CD4-positive, alpha-beta T cell treated with Interferon alpha-2 for 1 hour (primary cell): ENCODE measurements at places on chromosomes 2 and 18.
A peak's percentile ranks its signal among the peaks of the same experiment; 100 is the strongest.

DNA sequence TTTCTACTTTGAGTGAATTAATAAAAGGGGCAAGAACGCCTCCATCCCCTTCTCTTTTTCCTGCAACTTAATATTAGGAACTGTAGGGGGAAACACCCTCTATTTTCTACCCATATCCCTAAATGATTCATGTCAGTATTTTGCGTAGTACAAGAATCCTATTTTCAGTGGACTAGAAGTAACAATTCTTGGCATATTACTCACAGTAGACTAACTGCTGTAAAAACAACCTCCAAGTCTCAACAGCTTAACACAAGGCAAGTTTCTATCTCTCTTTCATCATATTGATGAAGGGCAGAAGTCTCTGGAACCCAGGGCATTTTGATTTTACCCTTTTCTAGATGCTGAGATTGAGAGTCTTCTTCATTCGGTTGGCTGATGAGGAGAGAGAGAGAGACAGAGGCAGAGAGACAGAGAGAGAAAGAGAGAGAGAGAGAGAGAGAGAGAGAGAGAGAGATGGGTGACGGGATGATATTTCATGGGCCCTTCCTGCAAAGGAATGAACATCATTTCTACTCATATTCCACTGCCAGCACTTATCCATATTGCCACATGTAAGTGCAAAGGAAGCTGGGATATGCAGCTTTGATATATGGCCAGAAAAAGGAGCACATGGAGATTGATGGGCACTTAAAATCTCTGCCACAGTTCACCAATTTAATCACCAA, 481.6 kb downstream of the LPIN1 start:
- no peak for DNase-seq

DNA sequence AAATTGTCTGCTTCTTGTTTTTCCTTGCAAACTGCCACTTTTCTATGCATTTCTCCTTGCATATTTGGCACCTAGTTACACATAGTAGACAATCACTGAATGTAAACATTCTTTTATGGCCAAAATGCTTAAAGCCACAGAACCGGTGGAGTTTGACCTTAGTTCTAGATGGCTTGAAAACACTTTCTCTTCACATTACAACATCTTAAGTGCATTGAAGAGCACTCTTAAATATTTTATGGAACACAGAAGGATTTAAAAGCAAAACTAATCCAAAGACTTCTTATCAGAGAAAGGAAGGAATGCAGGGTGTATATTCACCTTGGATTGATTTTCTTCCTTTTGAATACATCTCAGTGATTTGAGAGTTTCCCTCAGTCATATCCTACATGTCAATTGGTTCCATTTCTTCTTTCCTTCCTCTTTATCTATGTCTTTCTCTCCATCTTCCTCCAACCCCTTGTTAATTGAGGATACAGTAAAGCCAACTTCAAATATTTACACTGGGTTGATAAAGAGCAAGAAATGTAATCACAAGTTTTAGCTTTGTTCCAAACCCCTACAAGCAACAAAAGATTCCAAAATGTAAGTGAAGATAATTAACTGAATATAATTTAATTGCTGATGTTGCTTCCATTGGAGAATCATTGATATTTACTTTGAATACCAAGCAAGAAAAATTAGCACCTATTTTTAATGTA, 548.0 kb downstream of the CNTNAP5 start:
- DNase-seq: no peak

GRCh38 chr2:194095359-194095758, 1561.7 kb upstream of the SLC39A10 start:
- no peak for DNase-seq

DNA sequence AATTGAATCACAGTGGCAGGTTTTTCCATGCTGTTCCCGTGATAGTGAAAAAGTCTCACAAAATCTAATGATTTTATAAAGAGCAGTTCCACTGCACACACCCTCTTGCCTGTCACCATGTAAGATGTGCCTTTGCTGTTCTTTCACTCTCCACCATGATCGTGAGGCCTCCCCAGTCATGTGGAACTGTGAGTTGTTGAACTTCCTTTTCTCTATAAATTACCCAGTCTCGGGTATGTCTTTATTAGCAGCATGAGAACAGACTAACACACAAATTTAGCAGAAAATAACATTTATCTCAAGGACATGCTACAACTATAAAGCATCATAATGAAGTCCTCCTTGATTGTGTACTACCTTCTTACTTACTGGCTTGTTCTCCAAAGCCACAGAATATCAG, 1526.0 kb downstream of the LRP1B start:
- DNase-seq: no peak

DNA sequence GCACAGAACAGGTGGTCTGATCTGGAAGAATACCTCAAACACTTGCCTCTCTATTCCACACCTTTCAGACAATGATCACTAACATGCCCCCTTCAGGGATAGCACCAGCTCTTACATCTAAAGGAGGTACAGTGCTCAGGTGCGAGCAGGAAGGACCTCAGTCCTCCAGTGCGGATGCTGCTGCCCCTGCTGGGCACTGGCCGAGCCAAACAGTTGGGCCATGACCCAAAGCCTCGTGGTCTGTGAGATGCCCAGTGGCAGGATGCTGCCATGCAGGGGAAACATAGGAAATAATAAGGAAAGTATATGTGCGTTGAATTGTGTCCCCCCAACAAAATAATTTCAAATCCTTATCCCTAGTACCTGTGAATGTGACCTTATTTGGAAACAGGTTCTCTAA, 243.7 kb downstream of the NDUFA10 start:
- DNase-seq: no peak

DNA sequence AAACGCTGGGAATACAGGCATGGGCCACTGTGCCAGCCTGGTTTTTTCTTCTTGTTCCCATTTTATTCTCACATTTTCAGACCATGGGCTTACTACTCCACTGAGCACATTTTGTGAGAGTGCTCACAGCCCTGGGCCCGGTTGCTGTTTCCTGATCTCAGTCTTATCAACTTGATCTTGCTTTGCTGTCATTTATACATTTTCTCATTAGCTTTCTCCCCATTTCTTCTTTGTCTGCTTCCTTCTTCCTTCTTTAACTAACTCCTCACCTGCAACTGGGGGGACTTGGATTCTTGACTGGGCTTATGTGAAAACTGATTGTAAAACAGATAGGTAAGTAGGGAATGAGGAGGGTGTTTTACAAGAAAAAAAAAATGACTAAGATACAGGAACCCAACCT, 117.3 kb downstream of the PLB1 start:
- DNase-seq: peak; percentile 28

DNA sequence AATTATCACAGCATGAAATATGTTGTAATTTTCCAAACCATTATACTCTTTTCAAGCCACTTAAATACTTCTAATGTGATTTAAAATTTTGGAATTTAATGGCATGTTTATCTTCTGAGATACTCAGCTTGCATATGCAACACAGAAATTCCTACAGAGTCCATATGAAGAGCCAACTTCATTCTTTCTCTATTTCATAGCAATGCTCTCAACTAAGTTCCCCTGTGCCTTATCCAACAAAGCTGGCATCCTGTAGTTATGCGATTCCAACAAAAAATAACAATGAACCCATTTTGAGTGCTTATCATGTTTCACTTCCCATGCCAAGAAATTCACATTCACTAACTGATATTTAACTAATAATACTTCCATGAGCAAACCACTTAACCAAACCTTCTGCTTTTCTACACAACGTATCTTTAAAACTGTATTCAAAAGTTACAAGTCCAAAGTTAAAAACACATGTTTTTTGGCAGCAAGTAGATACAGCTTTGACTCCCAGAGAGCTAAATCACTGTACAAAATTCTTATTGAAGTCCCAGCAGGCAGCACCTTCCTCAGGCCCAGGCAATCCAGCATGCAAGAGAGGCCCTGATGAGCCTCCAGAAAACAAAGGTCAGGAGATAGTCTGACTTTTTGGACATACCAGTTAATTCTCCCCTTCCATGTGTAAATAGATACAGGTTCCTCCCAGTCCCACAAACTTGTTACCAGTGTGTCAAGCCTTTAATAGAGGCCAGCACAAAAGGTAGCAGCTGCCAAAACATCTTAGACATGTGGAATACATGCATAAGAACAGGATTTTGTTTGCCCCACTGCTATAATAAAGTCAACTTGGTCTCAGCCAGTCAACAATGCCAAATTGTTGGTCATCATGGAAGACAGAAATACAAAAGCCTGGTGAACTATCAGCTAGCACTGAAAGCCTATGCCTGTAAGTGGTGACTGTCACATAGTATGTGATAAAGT, 113.1 kb upstream of the WDR75 start:
- no peak for DNase-seq
